Activated naive CD8-positive, alpha-beta T cell treated with anti-CD3 and anti-CD28 coated beads, Interleukin-2, amount 50 U/mL, for 16 hours (primary cell): ENCODE measurements at places on chromosomes 5 and 9.

DNA sequence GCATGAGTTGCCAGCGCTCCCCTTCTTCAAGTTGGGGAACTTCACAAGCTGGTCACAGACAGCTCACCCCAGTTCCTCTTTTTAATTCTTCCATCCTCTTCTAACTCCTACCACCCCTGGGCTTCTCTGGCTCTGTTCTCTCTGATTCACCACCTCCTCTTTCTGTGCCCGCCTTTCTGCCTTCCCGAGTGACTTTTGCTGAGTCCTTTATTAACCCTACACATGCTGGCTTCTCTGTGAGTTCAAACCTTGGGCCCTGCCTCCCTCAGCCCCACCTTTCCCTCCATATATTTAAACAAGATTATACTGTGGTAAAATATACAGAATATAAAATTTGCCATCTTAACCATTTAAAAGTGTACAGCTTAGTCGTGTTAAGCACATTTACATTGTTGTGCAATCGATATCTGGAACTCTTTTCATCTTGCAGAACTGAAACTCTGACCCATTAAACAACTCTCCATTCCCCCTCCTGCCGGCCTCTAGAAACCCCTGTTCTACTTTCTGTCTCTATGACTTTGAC is 32.0 kb downstream of the SLC46A2 start:
- no peak for DNase-seq

- DNase-seq: no peak
Observed at GRCh38 chr5:149745-150485, 41.4 kb upstream of the LRRC14B start.

- DNase-seq: no peak
Observed at GRCh38 chr9:93357649-93358048, 93.8 kb upstream of the FAM120A start.

DNA sequence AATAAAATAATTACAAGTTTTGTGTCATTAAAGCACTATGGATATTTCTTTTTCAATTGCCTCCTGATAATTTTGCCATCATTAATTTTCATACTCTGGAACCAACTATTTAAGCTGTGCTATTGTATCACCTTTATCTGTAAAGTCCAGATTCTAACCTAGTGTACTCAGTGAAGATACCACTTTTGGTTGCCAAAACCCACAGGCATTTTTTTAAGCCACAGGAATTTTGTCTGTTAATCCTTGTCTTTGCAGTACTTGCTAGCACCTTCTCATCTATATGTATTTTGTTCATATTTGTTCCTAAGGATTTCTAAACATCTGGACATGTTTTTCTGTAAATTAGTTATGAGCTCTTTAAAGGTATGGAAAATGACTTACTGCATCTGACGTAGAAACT is 481.4 kb upstream of the DAB2 start:
- DNase-seq: no peak

DNA sequence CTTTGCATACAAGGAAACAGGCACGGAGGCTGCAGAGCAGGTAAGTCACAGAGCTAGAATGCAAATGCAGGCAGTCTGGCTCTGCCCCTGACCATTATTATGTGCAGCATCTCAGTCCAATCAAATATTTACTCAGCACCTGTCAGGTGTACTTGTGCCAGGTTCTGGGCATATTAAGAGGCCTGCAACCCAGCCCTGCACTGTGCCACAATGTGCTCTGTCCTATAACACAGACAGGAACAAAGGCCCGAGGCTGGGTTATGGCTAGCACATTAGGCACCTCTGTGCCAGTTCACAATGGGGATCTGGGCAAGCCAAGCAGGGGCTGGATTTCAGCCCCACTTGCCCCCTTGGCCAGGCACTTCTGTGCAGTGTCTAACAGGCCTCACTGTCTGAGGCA is 14.0 kb downstream of the ARL15 start:
- no peak for DNase-seq

DNA sequence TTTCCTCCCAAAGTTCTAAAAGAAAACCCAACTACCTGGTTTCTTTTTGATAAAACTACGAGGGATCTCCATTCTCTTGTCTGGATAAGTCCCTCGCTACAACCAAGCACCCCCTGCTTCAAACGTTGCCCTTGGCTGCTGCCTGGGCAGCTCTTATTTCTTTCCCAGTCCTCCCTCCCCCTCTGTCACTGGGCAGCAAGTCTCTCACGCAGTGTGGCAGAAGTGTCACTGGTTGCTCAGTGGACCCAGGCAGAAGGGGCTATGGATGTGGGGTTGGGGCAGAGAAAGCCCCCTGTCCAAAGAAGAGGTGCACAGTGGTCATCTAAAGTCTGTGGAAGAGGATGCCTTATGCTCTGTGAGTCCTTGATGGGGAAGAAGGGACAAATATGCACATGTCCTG is 7.2 kb upstream of the SMIM32 start:
- DNase-seq: no peak
